ENCODE measurements at places on chromosomes 5 and 9. TPM values are rescaled to one million over a fixed set of nuclear protein-coding genes. Genes with fewer than 3 reads are reported as not detected.

- H3K27me3 ChIP-seq, result no peaks in the 10 kb centered on the region
- no peak overlapping the region for H3K4me3 ChIP-seq
- no peak overlapping the region for H3K27ac ChIP-seq
- no peaks in the 10 kb centered on the region for H3K36me3 ChIP-seq
Observed at GRCh38 chr5:10466446-10467073, 24.9 kb downstream of the ROPN1L start.

Gene RNF38
- total RNA-seq, result 19.6 TPM

Gene KIF20A
- 89.5 TPM for total RNA-seq

DNA sequence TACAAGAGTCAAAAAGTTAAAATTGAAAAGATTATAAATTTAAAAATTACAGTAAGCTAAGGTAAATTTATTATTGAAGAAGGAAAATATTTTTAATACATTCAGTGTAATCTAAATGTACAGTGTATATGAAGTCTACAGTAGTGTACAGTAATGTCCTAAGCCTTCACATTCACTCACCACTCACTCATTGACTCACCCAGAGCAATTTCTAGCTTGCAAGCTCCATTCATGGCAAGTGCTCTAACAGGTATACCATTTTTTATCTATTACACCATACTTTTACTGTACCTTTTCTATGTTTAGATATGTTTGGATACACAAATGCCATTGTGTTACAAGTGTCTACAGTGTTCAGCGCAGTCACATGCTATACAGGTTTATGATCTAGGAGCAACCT lies 389.7 kb downstream of the RASEF start:
- no peaks in the 10 kb centered on the region for H3K4me1 ChIP-seq
- DNase-seq, result no peak
- H3K27ac ChIP-seq, result no peak overlapping the region
